Inflammatory macrophage treated with lipopolysaccharide for 4 hours (primary cell): ENCODE measurements at places on chromosomes 2 and 18.

DNA sequence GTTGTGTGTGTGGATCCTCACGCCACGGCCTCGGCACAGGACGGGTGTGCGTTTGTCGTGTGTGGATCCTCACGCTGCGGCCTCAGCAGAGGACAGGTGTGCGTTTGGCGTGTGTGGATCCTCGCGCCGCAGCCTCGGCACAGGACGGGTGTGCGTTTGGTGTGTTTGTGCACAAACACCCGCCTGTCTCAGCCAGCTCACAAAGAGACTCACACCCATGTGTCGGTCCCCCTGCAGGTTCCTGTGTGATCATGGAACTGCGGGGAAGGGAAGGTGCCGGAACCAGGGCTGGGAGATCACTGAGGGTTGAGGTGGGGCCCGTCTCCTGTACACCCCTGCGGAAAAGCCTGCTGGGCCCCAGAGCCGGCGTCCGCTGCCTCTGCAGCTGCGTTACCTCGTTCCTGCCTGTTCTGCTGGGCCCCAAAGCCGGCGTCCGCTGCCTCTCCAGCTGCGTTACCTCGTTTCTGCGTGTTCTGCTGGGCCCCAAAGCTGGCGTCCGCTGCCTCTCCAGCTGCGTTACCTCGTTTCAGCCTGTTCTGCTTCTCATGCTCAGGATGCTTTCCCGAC is 53.6 kb downstream of the CTDP1 start:
- DNase-seq = no peak

GRCh38 chr2:96195410-96196066 is 13.1 kb downstream of the STARD7 start:
- DNase-seq = no peak

DNA sequence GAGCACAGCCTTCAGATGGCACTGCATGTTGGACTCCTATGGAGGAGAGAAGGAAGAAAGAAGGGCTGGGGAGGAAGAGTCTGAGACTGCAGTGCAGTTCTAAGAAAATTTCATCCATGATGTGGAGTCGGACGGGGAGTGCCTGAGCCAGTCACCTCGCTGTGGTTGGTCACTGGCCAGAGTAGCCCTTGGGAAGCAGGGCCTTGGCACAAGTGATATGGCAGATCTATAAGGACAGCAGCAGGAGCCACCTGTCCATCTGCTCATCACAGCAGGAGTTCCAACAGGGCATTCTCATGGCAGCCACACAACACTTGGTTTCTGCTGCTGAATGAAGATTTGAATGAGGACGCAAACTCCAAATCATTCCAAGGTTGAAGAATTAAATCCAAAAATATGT is 314.8 kb downstream of the CYP26B1 start:
- DNase-seq = no peak

DNA sequence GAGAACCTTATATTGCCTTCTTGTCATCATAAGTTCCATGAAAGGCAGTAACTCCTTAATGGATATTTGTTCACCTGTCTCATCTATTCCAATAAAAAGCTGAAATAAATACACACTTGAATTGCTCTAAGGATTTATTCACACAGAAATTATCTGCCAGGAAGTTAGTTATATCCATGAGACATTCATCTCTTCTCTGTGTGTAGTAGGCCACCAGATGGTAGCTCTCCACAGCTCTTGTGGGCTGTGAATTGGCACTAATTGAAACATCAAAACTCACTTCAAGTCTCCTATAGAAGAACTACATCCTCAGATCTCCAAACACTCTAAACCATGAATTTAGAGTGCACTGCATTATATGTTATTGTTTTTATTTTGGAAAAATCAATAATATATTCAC is 189.6 kb downstream of the DSC3 start:
- DNase-seq = no peak

DNA sequence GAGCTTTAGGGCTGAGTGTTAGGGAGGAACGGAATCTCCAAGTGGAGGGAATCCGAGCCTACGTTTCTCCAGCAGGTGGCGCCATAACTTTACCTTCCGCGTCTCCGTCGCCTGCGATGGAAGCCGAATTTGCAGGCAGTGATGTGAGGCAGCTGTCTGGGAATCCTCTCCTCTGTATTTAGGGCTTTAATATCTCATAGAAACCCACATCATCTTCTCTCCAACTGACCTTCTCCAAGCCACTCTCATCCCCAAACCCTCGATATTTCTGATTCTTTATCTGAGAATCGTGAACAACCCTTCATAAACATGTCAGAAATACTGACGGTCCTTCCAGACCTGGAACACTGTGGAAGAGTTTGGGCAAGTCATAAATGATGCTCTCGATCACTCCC is 27.5 kb downstream of the SIX2 start:
- peak; percentile 58 for DNase-seq

DNA sequence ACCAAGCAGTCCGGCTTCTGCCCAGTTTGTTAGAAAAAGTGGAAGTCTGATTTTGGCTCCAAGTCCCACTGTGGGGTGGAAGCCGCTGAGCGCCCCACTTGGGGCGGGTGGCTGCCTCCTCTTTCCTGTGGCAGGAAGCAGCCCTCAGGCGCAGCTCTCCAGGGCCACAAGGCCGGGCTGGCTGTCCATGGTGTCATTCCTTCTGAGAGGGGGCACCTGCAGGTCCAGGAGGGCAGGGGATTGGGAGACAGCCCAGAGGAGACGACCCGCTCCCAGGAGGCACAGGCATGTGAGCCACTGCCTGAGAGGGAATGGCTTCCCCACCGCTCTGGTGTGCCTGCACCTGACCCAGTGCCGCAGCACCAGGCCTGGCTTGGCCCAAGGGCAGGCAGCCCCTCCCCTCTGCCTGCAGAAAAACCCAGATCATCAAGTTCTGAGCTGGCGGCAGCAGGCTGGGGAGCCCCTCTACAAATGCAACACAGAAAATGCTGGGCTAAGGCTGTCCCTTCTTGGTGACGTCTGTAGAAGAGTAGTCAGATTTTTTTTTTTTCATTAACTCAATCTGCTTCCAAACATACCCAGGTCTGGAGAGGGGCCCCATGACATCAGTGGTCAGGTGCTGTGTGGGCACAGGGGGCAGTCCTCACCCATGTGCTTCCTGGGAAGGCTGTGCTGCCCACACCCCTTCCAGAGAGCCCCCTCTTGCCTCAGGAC is 38.4 kb downstream of the HS6ST1 start:
- DNase-seq = peak; percentile 53

DNA sequence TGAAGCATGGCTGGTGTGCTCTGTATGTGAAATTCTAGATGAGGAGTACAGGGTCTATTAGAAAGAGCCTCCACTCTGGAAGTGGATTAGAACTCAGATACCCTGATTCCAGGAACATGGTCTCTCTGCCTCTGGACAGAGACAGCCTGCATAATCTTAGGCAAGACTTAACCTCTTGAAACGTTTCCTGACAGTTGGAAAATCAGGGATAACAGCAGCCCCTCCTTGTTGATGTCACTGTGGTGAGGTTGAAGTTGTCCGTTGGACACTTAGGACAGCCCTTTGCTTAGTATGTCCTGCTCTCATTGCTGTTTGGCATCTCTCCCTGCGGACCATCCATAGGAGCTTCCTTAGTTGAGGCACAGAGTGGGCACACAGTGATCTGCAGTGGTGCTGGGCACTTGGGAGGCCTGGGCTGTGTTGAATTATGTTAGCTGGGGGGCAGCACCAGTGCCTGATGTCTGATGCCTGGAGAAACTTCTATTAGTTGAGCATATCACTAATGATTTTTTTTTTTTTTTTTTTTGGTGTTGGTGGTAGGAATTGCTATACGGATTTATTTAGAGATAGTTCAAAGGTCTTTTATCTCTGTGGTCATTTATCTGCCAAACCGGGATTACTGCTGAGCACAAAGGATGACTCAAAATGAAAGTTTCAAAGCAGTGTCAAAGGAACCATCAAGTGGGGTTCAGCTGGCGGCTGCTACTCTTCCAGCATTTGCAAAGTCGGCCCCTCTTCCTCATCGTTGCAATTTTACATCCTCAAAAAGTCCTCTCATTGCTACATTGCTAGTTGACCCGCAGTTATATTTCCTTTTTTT is 28.8 kb downstream of the SETBP1 start:
- DNase-seq = peak; percentile 67

DNA sequence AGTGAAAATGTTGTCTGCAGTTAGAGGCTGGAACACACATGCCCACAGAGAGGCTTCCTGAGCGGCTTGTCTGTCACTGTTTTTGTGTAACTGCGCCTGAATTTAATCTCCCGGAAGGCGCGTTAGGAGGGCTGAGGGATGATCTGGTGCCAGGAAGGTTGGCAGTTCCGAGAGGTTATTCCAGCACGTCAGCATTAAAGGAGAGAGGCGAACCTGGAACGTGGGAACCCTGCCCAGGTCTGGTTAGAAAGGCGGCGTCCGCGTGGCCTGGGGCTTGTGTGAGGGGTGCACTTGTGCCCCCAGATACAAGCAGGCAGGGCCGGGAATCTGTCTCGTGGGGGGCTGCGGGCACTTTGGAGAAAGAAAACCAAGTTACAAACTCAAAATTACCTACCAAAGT is 75.3 kb downstream of the NFATC1 start:
- DNase-seq = no peak

- DNase-seq = no peak
Observed at GRCh38 chr2:232458661-232459418, 2.9 kb downstream of the ALPI start.

- DNase-seq = peak; percentile 47
Observed at GRCh38 chr18:58212274-58212673, 168.2 kb downstream of the NEDD4L start.

DNA sequence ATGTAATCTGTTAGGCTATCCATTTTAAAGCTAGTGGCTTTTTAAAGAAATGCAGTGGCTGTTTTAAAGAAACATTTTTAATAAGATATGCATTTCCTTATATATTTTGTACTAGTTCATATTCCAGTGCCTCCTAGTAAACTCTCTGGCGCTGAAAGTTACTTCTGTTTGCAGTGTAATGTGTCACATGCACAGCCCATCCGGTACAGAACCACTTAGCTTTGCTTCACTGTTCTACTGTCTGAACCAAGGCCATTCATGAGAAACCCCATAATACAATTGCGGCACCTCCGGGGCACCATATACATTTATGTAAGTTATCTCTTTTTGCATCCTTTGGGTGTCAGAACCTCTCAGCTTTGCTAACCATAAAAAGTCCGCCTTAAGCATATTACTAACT is 114.6 kb upstream of the KCTD1 start:
- peak; percentile 23 for DNase-seq

DNA sequence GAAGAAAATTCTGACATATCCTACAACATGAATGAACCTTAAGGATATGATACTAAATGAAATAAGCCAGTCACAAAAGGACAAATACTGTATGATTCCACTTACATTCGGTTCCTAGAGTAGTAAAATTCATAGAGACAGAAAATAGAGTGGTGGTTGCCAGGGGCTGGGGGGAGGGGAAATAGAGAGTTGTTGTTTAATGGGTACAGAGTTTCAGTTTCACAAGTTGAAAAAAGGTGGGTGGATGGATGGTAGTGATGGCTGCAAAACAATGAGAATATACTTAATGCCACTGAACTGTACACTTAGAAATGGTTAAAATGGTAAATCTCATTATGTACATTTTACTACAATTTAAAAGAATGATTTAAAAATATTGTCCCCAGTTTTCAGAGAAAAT is 53.3 kb upstream of the NFU1 start:
- DNase-seq = peak; percentile 10

DNA sequence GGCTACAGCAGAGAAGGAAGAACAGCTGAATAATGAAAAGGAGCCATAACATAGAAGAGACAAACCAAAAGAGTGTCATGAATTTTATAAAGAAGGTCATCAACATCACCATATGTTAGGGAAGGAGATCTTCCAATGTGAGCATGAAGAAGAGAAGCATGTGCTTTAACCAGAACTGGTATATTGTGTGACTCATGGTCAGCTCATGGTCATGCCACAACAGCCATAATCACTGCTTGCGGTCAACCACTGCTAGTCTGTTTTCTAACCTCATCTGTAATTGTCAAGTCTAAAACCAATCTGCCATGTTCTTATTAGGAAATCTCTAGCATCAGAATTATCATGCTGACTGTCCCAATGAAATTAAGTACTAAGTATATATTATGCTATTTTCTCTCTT is 204.1 kb upstream of the VRK2 start:
- DNase-seq = no peak

DNA sequence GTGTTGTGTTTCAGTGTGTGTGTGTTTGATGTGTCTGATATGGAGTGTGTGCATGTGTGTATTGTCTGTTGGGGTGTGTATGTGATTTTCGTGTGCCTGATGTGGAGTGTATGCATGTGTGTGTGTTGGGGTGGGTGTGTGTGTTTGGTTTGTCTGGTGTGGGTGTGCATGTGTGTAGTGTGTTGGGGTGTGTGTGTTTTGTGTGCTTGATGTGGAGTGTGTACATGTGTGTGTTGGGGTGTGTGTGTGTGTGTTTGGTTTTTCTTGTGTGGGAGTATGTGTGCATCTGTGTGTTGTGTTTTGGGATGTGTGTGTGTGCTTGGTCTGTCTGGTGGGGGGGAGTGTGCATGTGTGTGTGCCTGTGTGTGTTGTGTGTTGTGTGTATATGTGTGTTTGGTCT is 247.4 kb upstream of the ST6GAL2 start:
- DNase-seq = no peak

DNA sequence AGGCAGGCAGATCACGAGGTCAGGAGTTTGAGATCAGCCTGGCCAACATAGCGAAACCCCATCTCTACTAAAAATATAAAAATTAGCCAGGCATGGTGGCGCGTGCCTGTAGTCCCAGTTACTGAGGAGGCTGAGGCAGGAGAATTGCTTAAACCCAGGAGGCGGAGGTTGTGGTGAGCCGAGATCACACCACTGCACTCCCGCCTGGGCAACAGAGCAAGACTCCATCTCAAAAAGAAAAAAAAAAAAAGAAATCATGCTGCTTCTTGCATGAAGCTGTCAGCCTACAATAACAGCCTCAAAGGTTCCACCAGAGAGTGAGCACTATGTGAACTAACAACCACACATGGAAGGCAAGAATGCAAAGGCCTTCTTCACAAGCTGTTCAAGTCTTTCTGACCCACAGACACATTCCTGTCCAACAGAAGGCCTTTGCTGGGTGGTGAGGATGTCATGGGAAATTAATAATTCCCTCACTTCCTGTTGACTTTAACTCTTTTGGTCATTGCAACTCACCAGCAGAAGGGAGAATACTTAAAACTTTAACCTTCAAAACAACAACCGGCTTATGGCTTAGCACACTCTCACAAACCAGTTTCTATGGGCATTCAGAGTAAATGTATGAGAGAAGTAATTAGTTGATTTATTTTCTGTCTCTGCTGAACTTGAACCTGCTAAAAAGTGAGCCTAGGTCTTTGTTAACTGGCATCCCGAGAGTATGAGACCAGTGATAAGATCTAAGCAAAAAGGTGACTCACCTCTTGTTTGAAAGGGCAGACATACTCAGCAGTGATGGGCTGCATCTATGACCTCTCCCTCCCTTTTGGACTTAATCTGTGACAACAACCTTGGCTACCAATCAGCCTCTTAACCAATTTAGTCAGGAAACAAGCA is 11.8 kb downstream of the PLEKHM3 start:
- DNase-seq = no peak

- DNase-seq = peak; percentile 52
Observed at GRCh38 chr2:199727306-199727705, 123.7 kb downstream of the FTCDNL1 start.

GRCh38 chr2:8922431-8922830 is 81.1 kb downstream of the MBOAT2 start:
- no peak for DNase-seq

GRCh38 chr18:70334728-70335329 is 46.0 kb downstream of the SOCS6 start:
- peak; percentile 70 for DNase-seq
